ENCODE measurements at places on chromosomes 5 and 9. TPM values are rescaled to one million over a fixed set of nuclear protein-coding genes. Genes with fewer than 3 reads are reported as not detected.

The ENHO gene
- total RNA-seq = 2.1 TPM

The SLC25A46 gene
- 31.1 TPM for total RNA-seq

The LOX gene
- 1.3 TPM for total RNA-seq

The QRFP gene
- not detected for total RNA-seq

The PCDHB12 gene
- 0.04 TPM for total RNA-seq

The CER1 gene
- not detected for total RNA-seq

The SHOC1 gene
- total RNA-seq = not detected

The IRGM gene
- 0.08 TPM for total RNA-seq

The FST gene
- total RNA-seq = 7.1 TPM

The SPZ1 gene
- not detected for total RNA-seq

The SPAAR gene
- total RNA-seq = not detected
